ENCODE measurements at places on chromosomes 12 and 14.

- no peak for DNase-seq
These were observed 27.8 kb downstream of the C14orf132 start for GRCh38 chr14:96066976-96067375.

DNA sequence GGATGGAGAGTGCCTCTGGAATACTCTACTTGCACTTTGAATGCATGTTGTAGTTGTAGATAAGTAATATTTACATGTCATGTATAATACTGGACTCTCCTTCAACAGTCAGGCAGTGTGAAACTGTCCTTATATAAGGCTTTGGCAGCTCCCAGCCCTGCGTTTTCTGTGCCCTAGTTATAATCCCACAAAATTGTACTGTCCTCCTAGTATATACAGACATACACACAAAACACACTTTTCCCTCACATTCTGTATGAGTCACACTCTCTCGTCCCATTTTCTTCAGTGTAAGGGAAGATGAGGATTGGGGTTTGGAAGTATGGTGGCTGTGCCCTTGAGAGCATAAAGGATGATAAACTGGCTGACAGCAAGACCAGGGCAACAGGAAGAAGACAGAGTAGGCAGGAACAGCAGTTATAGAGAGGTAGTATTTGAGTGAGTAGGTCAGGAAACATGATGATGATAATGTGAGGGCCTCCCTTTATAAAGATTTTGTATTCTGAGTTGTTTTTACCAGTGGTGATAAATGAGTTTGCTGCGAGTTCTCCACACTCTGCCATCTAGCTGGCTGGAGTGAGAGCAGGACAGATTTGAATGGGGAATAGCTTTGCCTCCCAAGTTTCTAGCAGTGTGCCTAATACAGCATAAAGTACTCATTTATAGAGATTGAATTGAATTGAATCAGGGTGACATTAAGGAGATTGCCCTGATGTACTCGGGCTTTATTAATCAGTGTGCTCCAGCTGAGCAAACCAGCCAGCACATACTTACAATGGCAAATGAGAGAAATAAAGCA, 5.0 kb downstream of the CREBL2 start:
- no peak for DNase-seq

- DNase-seq = no peak
These were observed 6.5 kb upstream of the LGALS3 start for GRCh38 chr14:55122440-55122986.

DNA sequence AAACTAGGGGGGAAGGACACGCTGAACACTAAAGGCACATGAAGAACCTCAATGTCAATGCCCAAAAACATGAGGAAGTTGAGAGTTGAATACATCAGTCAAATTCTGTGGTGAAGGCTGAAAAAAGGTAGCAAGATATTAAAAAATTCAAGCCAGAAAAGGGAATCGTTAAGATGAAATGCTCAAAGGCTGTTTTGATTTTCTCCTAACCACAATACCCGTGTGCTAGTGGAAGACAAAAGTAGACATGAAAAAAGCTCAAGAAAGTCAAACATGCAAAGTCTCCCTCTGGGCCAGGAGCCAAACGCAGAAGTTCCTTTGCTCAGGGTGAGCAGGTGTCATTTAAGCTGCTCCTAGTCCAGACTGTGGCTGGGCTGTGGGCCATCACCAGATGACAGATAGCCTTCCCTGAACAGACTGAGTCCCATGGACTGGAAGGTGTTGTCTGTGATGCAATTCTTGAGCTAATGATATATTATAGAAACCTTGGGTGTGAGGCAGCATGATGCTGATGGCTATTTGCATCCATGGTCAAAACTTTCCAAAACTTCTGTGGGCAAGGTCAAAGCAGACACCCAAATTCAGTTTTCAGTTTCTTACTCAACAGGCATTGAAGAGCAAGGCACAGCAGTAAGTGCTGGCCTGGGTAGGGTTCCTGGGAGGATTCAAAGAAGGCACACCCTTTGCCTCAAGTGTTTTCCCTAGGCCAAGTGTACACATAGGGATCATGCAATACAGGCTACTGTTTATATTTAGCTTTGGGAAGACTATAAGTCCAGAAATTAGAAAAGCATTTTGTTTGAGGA, 81.6 kb downstream of the MYRFL start:
- DNase-seq = no peak

DNA sequence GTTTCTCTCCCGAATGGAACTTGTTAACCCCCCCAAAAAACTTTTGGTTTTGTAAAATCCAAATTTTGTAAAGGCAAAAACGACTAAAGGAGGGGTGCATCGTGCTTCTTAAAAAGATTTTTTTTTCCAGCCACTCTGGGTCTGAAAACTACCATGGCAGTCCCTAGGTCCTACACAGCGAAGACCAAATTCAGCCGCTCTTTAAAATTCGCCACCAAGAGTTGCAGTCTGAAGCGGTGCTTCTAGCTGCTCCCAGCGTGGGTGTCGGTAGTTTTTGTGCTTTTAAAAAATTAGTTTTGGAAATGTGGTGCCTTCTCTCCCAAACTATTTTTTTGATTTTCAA, 873 bp upstream of the GSC start:
- DNase-seq = no peak

DNA sequence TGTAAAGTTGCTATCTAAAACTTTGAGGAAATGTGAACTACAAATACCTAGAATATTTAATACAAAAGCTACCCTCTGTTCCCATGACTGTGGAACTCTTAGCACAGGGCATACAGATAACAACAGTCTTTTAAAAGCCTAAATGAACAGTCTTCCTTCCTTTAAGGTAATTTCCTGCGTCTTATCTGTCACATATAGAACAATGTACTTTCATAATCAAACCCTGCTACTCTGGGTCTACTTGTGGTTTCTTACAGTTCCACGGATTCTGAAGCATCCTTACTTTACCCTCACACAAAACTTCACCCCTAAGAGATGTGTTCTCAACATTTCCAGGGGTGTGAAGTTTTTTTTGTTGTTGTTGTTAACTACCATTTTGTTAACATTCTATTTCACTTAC, 5.1 kb downstream of the PKP2 start:
- no peak for DNase-seq

DNA sequence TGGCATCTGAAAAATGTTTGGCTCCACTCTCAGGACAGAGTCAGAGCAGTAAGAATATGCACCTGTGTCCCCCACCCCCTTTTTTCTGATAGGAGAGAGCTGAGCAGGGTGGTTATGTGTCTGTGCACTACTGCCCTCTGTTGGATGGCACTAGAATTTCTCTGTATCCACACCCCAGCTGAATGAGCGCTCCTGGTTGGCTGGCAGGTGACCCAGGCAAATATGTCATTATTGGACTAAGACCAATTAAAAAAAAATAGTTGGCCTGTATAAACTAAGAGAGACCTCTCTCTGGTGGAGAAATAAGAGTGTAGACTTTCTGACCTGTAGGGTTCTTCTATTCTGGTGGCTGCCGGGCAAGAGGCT, 107.0 kb downstream of the PTCSC3 start:
- peak; percentile 11 for DNase-seq

GRCh38 chr12:124278389-124279101, 16.3 kb upstream of the RFLNA start:
- DNase-seq = no peak

DNA sequence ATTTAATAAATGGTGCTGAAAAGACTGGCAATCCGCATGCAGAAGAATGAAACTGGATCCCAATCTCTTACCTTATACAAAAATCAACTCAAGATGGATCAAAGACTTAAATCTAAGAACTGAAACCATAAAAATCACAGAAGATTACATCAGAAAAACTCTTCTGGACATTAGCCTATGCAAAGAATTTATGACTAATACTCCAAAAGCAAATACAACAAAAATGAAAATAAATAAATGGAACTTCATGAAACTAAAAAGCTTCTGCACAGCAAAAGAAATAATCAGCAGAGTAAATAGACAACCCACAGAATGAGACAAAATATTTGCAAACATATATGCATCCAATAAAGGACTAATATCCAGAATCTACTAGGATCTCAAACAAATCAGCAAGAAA, 14.3 kb upstream of the CLEC1A start:
- DNase-seq = no peak

- no peak for DNase-seq
These were observed 251.3 kb downstream of the SLC16A7 start for GRCh38 chr12:59847127-59847526.

DNA sequence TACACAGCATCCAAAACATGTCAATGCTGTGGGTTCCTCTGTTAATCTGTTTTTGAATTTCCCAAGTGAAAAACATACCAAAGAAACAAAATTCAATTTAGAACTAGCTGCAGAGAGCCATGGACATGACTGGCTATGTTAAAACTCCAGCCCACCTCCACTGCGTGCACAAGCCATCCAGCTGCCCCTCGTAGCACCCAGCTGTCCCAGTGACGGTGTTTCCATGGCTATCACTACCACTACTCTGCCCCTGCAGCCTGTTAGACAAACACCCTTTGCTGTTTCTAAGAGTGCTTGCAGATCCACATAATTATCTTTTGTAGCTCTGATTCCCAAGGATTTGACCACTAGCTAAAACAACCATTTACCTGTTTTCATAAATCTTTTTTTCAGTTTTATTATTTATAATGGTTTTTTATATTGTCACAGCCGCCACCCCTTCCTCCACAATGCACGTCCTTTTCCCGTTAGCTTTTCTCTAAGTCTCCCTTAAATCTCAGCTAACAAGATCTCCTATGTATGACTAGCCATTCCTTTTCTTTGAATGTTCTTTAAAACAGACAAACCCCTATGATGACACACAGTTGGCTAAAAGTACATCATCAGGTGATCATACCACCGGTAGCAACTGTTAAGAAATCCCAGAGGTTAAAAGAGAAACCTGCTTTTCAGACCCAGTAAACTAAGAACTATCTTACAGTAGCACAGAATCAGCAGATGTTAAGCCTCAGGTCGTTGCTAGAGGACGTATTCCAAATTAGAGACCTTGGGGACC, 37.8 kb upstream of the NAA30 start:
- DNase-seq = no peak

DNA sequence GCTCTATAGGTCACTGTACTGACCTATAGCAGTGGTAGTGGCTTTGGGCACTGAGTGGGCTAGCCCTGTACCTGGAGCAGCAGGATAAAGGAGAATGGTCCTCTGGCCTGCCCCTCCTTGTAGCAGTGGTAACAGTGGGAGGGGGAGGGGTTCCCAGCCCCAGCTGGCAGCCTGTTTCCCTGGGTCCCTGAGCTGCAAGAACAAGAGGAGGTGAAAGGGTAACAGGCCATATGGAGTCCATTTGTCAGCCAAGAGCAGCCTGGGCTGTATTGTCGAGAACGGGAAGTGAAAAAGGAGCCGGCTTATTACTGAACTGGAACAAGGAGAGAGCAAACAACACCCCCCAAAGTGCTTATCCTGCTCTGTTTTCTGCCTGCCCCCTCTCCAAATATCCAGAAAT, 73.8 kb upstream of the SRSF5 start:
- no peak for DNase-seq

- DNase-seq = no peak
These were observed 46.5 kb downstream of the CHGA start for GRCh38 chr14:92969430-92969829.

DNA sequence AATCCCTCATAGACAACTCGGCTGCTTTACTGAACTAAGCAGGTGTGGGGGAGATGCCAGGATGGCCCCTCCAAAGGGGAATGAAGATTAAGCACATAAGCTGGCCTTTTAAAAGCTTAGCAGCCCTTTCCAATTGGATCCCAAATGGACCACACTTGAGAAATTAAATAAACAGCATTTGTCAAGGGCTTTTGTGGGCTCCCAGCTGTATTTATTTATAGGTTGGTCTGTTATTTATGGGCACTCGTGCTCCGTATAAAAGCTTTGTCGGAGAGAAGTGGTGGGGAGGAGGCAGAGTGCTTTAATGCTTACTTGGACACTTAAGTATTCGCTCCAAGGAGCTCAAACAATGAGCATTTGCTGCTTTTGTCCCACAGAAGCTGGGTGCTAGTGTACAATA, 580.2 kb downstream of the MED13L start:
- DNase-seq = no peak

- DNase-seq = no peak
These were observed 424.9 kb upstream of the SYT1 start for GRCh38 chr12:78439666-78440065.

DNA sequence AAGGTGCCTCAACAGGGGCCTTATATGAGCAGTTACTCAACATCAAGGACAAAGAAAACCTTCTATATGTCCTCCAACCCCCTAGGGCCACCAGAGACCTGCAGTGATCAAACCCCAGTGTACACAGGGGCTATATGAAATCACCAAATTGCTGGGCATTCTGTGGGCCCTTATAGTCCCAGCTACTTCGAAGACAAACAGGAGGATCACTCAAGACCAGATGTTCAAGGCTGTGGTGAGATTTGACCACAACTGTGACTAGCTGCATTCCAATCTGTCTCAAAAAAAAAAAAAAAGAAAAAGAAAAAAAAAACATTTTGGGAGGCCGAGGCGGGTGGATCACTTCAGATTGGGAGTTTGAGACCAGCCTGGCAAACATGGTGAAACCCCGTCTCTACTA, 51.0 kb upstream of the PRB2 start:
- no peak for DNase-seq

DNA sequence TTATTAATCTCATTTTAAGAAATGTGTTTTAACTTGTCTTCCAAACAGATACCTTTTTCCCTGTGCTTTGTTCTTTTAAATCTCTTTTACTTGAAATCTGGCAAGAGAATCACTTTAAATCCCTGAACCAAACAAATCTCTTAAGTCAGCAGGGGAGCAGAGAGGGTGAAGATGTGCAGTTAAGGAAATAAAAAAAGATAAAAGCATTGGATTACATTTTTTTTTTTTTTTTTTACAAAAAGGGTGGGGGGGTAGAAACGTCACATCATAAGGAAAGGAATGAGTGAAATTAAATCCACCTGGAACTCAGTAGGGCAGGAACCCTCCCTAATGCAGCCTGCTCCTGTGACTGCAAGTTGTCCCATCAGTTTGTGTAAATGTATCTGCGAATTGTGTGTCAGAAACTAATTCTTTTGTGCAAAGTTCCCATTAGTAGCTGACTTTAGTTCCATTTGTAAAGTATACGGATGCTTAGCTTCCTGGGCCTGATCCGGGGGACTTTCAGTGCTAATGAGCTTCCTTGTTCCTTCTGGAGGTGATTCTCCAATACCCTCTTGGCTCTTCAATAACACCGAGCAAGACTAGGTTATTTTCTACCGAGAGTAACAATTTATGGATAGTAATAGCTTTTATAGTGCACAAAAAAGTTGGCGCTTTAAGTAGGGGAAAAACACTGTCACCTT, 1.5 kb downstream of the TTC6 start:
- no peak for DNase-seq

GRCh38 chr14:36955376-36955775, 217.0 kb downstream of the SLC25A21 start:
- no peak for DNase-seq
